ENCODE measurements at places on chromosomes 5 and 9.
A peak's percentile ranks its signal among the peaks of the same experiment; 100 is the strongest.

GRCh38 chr5:31763424-31763823 lies 124.5 kb downstream of the PDZD2 start:
- no peak for DNase-seq

GRCh38 chr5:36535378-36535777 lies 71.0 kb upstream of the SLC1A3 start:
- no peak for DNase-seq

DNA sequence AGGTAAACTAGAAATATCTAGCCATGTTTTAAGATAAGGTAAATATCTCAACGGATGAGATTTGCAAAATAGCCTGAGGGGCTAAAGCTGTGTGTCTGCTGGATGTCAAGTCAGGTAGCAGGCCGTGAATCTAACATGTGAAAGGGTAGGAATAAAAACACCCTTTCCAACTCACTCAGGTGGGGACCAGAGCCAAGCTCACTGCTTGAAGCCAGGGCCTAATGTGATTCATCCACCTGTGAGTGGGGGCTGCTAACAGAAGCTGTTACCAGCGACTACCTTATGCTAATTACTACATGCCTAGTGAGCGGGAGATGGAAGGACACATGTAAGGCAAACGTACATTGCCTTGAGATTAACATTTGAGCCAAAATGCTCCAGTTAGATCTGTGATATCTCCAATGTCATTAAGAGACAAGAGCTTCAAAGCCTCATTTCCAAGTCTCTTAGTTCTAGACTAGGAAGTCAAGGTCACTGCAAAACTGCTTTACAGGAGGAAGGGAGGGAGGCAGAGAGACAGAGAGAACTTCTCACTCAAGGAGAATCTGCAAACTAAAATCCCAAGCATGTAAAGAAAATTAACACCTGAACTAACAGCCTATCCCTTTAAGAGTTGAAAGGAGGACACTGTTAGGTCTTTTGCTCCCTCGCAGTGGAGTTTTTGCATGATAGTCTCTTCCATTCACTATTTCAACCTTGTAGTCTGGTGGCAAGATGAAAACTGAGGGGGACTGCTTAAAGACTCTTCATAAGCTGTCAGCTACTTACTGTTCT lies 141.6 kb upstream of the RPS23 start:
- DNase-seq, result no peak

DNA sequence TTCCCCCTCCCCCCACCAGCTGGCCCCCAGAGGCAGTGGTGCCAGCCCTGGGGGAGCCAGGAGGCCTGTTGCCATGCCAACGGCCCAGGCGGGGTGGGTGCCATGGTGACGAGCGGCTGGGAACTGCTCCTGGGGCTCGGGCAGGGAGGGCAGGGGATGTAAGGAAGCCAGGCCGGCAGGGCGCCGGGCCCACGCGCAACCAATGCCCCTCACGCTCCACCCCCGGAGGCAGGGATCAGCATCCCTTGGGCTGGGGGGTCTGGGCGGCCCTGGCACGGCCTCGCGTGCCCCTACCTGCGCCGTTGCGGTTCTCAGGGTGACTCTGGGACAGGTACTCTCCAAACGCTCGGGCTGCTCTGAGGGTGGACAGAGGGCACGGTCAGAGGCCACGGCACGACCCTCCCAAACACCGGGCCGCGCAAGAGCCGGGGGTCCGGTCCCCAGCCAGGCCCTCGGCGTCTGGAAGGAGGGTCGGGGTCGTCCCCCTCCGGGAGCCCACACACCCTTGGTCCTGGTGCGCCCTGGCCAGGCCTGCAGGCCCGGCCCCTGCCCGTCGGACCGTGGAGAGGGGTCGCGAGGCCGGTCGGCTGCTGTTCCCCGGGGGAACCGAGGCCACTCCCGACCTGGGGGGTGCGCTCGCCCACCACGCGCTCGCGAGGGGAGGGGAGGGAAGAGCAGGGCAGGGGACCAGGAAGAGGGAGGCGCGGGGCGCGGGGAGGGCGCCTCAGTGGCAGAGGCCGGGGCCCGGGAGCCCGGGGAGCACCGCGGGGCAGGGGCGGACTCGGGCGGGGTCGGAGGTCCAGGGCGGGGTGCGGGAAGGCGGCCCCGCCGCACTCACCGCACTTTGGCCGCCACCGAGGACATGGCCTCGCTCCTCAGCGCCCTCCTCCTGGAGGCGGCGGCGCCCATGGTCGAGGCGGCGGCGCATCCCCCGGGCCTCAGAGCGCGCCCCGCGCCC lies 661 bp downstream of the NSMF start:
- DNase-seq, result peak; percentile 68

GRCh38 chr5:51208296-51208695 lies 175.0 kb upstream of the ISL1 start:
- no peak for DNase-seq

GRCh38 chr5:505951-506525 lies 18.2 kb downstream of the SLC9A3 start:
- no peak for DNase-seq

GRCh38 chr9:86974421-86974820 lies 27.1 kb upstream of the GAS1 start:
- DNase-seq, result no peak

DNA sequence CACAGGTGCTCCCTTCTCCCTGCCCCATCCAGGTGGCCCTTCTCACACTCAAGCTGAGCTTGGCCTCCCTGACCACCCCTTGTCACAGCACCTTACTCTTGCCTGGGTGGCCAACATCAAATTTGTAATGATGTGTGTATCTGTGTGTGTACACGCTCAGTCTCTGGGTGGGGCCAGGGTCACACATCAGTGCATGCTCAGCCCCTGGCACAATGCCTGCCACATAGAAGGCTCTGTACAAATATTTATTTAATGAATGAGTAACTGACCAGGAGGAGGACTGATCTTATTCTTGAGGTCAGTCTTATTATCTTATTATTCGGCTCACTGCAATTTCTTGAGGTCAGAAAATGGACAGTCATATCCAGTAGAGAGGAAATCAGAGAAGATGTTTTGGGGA lies 41.3 kb upstream of the HAND1 start:
- DNase-seq, result no peak

DNA sequence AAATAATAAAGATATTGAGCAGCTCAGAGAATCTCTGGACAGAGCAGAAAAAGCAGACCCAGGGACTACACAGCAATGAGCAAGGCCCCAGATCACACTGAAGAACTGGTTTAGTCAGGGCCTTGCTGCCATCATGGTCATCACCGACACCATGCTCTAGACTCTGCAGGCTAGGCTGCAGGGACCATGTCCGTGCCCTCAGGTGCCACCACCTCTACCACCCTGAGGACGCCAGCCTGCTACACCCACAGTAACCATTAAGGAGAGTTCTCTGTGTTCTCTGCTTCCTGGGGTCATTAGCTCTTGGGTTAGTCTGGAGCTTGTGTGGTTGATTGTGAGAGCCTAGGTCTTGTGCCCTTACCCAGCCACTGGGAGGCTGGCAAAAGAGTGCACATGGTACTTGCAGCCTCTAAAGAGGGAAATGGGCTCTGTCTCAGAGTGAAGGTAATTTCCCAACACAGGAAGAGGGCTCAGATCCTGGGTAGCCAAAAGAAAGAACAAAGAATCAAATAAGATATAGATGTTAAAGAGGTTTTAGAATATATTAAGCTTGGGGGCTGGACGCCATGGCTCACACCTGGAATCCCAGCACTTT lies 31.9 kb upstream of the JADE2 start:
- no peak for DNase-seq

DNA sequence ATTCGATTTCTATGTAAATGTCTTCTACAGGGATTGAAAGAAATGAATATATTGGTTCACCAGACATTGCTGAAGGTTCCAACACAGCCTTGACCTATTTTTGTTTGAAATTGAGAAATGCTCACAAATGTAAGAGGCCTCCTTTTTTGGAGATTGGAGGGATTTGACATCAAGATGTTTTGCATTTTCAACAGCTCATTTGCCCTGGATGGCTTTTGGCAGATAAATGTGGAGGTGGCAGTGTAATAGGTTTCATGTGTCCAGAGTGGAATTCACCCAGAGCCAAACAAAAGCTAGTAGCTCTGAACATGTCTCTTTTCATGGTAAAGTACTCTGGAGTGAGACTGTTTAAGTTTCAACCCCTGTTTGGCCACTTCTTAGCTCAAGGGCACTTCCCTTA lies 77.3 kb downstream of the PALM2AKAP2 start:
- DNase-seq, result no peak

- no peak for DNase-seq
Observed at GRCh38 chr5:147485046-147485445, 24.8 kb downstream of the DPYSL3 start.
